ENCODE measurements at places on chromosomes 2 and 18.

DNA sequence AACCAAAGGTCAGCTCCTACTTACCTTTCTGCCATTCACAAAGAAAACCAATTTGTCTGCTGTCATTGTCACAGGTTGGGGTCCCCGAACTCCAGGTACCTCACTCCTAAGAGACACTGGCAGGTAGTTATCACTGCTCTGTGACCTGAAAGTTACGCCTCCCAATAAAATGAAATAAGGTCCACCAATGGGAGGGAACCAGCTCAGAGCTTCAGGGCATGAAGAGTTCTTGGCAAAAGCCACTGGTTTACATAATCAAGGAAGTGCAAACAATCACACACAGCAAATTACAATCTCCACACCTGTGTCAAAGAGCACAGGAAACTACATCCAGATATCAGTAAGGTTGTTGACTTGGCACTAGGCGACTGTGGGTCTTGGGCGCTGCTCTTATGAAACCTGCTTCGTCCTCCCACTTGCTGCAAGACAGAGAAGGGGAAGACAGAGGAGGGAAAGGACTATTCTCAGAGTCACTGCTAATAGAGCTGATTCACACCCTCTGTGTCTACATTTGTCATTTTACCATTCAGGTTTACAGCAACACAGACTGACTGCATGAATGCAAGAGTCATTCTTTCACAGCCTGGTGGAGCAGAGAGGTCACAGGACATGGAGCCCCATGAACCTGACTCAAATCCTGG is at the start of gene XDH:
Gene XDH (minus strand): TSS at position 142 of the 641 bp plus-strand sequence. CDS start 76 bp downstream, at position 66.
- no peak for DNase-seq

- no peak for DNase-seq
Measured at GRCh38 chr2:226981791-226982326, 146.0 kb downstream of the RHBDD1 start.

- no peak for DNase-seq
Measured at GRCh38 chr18:35050028-35050546, 8.9 kb downstream of the MAPRE2 start.

DNA sequence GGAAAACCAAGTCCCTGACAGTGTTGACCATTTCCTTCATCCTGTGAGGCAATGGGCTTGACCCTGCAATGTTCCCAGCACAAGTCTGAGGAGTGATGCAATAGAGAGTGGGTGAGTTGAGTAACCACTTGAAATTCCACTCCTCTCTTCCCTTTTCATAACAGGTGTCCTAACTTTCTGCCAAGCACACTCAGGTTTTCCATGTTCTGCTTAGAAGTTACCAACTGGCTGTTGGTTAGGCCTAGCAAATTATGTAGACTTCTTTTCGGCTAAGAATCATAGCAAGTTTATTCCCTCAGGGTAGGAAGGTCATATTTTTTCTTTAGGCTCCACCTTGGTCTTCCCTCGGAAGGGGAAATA is 11.5 kb downstream of the GNLY start:
- DNase-seq, result no peak

DNA sequence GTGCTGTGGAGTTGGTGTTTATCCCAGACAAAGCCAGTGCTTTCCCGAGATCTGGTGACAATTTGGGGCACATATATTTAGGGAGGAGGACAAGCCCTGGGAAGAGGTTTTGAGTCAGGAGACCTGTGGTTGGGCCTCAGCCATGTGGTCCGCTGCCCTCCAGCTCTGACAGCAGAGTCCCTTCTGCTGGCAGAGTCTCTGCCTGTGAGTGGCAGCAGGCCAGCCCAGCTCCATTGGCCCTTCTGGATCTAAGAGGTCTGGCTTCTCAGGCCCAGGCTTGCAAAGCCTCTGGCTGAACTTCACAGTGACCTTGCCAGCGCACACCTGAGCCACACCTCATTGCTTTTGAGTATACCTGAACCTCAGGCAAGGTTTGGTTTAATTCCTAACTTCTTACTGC is 115.3 kb downstream of the BCL2L11 start:
- DNase-seq, result no peak

DNA sequence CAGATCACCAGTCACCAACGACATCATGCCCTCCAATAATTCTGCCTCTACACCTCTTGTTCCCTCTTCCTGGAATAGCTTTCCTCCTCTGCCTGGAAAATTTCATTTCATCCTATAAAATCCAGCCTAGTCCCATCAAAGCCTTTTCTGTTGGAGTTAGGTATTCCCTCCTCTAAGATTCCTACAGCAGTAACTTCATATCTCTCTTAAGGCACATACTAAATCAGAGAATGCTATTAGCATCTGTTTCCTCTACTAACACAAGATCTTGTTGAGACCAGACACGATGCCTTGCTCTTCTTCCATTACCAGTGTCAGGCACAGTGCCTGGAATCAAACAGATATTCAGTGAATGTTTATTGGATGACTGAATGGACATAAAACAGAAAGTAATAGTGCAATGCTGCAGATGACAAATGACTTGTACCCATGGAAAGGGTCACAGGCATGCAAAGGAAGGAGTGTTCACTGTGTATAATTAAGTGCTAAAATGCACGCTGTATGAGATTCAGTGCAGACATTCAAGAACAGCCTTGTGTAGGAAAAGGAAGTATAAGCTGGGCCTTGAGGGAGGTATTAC is 342.0 kb upstream of the ACVR2A start:
- no peak for DNase-seq

GRCh38 chr2:23530206-23530908 is 145.4 kb downstream of the KLHL29 start:
- DNase-seq, result no peak

- no peak for DNase-seq
Measured at GRCh38 chr2:111667001-111667400, 217.0 kb downstream of the ANAPC1 start.

GRCh38 chr2:111194835-111195621 is 74.3 kb downstream of the BCL2L11 start:
- no peak for DNase-seq

DNA sequence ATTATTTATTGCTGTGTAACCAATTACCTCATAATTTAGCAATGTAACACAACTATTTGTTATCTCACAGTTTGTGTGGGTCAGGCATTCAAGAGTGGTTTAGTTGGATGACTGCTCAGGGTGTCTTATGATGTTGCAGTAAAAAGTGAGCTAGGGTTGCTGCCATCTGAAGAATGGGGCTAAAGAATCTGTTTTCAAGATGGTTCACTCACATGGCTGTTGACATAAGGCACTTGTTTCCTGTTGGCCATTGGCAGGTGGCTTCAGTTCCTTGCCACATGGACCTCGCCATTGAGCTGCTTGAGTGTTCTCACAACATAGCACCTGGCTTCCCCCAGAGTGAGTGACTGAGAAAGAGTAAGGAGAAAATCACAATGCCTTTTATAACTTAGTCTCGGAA is 123.2 kb downstream of the TMEM17 start:
- DNase-seq, result no peak

DNA sequence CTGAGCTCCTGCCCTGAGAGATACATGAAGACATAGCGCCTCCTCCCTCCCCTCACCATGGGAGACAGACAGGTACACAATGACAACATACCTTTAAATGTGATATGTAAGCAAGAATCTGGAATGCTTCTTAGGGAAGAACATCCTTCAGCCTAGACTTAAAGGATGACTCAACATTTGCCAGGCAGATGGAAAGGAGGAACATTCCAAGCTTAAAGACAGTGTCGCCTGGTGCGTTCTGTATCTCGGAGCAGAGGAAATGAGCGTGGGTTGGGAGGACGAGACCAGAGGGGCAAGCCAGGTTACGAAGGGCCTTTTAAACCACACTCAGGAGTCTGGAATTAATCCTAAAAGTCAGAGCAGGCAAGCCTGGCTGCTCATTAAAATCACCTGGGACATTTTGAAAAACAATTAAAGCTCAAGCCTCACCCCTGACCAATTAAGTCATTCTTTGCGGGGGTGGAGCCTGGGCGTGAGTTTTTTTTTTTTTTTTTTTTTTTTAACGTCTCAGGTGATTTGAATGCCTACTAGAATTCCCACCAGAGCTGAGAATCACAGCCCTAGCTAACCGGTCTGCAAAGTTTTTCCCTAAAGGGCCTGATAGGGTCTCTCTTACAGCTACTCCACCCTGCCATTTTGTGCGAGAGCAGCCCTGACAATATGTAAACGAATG is 131.2 kb upstream of the SEC11C start:
- no peak for DNase-seq

DNA sequence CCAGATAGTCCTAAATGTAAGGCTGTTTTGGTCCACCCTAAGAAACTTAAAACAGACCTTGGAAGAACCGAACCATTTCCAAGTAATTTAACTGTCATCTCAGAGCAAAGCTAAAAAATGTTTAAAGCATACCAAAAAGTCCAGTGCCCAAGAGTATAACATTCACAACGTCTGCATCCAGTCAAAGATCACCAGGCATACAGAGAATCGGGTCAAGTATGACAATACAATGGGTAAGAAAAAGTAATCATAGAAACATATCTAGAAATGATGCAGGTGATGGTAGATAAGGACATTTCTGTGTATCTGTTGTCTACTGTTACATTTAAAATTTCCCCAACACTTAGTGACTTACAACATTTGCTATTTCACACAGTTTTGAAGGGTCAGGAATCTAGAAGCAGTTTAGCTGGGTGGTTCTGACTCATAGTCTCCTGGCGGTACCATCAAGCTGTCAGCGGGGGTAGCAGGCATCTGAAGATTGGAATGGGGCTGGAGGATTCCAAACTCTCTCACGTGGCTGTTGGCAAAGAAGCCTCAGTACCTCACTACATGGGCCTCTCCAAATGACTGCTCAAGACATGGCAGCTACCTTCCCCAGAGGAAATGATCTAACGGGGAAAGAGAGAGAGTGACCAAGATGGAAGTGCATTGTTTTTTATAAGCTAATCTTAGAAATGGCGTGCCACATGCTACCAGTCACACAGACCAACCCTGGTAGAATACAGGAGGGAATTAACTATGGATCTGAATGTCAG is 36.6 kb upstream of the DYNC2LI1 start:
- DNase-seq, result no peak

- no peak for DNase-seq
Measured at GRCh38 chr2:38598200-38598990, 4.3 kb downstream of the HNRNPLL start.

DNA sequence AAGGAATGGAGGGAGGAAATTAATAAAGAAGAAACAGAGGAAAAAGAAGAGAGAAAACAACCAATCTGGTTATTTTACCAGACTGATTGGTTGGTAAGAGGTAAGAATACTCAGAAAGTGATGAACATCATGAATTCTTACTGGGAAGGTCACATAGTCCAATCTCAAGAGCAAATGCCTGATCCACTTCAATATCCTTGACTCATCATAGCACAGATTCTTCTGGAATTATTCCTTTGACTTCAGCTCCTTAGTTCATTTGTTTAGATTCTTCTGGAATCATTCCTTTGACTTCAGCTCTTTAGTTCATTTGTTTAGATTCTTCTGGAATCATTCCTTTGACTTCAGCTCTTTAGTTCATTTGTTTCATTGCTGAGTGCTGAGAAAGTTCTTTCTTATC is 2030.6 kb upstream of the CELF4 start:
- no peak for DNase-seq

DNA sequence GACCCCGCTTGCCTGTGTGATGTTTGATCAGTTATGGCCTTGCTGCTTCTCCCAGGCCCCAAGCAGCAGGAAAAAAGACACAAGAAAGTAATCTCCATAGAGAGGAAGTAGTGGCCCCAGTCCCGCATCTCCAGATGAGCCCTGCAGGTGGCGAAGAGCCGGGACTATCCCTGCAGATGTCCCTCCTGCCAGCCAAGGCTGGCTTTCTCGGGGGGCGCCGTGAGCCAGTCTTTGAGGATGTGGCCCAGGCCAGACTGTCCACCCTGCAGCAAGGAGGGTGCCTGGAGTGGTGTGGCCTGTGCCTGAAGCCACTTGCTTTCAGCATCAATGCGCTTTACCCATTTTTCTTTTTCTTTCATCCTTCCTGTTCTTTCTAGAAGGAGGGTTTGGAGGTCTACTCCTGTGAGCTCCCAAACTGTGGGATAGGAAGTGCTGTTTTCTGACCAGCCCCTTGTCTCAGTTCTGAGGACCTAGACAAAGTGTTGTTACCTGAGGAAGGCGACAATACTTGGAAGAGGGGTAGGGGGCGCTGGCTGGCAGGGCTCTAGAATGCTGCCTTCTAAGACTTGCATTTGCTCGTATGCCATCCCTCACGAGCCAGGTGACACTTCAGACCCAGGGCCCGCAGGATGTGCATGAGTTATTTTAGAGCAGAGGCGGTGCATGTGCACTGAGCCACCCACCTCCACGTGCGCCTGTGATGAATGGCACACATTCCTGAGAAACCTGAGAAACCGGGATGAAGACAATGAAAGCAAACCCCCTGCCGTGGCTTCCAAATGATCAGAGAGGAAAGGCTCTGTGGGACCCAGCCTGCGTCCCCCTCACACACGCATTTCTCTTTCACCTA is 255.8 kb downstream of the FBXO15 start:
- no peak for DNase-seq

- DNase-seq, result no peak
Measured at GRCh38 chr18:40006634-40007033, 1948.4 kb upstream of the PIK3C3 start.
